GM13977 (cell line): ENCODE measurements at places on chromosomes 16 and 17.
A peak's percentile ranks its signal among the peaks of the same experiment; 100 is the strongest.

DNA sequence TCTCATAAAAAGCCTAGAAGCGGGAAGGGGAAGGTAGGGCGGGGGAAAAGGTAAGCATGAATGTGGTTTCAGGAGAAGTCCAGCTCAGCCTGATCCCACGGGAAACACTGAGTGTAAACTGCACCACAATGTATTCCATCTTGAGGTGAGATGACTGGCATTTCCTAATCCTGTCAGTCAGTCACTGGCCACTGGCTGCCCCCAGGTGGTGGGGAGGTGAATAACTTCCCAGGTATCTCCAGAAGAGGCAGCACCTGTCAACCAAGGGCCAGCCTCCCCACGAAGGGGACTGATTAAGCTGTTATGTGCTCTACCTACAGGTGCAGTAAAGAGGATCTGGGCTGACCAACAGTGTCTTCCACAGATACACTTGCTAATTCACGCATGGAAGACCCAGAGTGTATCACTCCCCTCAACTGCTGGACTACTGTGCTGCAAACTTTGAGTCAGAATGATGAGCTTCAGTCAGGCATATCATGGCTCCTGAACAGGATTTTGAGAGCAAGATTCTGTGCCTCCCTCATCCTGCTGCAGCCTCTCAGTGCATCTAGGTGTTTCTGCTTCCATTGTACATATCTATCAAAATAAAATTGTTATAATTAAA lies 108.5 kb upstream of the CCL2 start:
- DNase-seq, result peak; percentile 59

GRCh38 chr17:12254460-12254859 lies 233.8 kb downstream of the MAP2K4 start:
- no peak for DNase-seq

DNA sequence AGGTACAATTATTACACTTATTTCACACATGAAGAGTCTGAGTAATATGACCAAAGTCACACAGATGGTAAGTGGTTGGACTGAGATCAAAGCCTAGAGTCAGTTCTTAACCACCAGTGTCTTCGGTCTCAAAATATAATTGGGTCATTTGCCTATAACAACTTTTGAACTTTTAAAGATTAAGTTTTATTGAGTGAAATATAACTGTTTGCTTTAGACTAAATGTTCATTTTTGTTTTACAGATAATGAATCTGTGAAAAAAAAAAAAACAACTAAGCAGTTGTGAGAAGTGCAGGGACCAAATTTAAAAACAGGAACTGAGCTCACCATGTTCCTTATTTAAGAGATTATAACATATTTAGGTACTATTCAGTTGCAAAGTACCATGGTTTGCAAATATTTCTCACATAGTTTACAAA lies 150.1 kb downstream of the ITFG1 start:
- peak; percentile 11 for DNase-seq

DNA sequence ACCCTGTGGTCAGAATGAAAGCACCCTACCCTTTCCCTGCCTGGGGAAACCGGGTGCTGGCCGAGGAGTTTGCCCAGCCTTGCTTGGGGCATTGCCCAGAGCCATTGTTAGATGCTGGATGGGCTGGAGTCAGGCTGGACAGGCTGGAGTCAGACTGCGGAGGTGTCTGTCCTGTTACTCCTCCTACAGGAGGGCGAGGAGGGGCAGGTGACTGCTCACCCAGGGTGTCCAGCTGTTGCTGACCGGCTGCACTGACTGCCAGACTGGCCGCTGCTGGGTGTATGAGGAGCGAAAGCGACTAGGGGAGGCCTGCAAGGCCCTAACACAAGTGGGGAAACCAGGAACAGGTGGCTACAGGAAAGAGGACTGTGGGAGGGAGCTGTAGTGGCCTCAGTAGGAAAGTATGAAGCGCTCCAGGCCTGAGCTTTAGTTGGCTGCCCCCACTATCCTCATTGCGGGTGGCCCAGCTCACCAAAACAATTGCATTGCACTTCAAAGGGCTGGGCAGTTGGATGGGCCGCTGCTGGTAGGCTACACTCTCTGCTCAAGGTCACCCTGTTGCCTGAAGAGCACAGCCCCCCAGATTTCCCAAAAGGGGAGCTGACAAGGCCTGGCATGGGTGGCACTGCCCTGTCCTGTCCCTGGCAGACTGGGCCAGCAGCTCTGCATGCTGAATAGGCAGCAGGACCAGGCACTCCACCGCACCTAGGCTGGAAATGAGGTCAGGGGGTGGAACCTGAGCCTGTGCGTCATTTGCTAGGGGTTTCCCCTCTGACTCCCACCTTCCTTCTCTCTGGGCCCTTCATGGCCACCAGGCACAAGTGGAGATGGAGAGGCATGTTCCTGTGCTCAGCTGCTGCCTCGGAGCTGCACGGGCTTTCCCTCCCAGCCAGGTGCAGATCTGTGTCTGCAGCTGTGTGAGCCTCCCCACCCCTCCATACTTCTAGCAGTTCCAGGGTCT lies 18.4 kb downstream of the LDHD start:
- DNase-seq, result peak; percentile 71

DNA sequence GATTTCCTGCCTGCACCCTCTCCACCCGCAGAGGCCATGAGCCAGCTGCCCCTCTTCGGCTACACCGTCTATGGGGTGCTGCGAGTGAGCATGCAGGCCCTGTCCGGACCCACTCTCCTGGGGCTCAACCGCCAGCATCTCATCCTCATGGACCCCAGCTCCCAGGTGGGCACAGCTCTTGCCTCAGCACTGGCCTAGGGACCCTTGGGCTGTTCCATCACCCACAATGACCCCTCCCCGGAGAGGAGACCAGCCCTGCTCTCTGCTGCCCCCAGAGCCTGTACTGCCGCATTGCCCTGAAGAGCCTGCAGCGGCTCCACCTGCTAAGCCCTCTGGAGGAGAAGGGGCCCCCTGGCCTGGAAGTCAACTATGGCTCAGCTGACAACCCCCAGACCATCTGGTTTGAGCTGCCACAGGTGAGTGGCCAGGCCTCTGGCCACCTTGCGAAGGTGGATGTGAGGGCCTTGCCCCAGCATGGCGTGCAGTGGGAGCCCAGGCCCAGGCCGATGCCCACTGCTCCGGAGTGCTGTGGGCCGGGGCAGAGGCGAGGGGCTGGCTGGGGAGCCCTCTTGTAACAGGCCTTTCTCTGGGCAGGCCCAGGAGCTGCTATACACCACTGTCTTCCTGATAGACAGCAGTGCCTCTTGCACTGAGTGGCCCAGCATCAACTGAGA lies 7.3 kb upstream of the SMIM5 start:
- peak; percentile 78 for DNase-seq

DNA sequence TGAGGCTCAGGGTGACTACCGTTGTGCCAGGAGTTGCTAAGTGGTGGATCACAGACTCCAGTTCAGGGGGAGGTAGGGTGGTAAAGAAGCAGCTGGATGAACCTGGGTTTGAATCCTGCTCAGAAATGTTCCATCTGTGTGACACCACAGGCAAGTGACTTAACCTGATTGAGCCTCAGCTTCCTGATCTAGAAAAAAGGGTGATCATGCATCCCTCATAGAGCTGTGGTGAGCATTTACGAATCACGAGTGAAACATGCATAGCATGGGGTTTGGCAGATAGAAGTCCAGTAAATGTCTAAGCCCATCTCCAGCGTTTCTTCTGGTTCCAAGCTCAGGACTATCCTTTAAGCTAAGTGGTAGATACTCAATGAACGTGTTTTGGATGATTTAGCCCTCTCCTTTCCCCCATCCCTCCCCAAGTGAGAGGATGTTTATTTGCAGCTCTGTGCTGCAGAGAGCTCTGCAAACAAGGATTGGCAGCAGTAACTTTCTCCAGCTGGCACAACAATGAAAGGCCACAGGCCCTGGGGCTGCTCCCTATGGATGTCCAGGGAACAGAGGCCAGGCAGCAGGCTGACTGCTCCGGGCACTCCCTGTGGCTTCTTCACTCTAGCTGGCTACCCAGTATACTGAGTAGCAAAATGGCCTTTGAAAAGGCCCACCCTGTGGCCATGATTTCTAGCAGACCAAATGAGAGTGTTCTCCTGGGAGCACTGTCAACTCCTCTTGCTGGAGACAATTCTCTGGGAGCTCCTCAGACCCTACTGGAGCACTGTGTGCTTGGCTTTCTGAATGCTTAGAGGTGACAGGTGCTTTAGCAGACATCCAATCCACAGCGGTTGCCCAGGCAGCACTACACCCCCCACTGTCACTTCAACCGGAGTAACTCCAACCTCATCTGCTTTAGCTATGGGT lies 21.3 kb downstream of the CA4 start:
- DNase-seq, result no peak

DNA sequence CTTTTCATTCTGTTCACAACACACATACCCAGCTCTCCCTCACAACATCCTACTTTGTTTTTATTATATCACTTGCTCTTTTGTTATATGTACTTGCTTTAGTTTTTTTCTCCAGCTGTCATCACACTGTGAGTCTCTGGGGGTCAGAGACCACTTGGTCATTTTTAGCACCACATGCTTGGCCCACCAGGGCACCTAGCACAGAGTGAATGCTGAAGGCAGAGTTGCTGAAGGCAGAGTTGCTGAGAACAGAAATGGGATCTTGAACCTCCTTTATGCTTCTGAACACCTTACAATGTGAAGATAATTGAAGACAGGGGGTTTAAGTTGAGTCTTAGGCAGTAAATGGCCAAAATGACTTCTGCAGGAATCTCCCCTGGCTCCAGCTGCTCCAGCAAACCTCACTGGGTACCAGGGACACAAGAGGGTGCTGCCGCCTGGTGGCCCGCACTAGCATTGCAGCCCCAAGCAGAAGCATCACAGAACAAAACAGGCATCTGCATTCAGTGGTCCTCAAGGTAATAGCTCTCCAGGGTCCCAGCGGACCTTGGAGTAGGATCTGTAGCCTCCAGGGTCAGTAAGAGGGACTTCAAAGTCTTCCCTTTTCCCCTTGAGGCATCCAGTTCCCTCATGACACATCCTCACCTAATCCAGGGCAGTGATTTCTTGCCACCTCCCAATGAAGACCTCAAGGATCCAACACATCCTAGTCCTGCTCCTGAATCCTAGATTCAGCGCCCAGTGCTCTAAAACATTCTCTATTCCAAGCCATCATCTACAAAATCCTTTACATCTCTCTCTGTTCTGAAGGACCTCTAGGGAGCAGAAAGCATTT lies 1972.6 kb downstream of the TP53TG3F start:
- no peak for DNase-seq

DNA sequence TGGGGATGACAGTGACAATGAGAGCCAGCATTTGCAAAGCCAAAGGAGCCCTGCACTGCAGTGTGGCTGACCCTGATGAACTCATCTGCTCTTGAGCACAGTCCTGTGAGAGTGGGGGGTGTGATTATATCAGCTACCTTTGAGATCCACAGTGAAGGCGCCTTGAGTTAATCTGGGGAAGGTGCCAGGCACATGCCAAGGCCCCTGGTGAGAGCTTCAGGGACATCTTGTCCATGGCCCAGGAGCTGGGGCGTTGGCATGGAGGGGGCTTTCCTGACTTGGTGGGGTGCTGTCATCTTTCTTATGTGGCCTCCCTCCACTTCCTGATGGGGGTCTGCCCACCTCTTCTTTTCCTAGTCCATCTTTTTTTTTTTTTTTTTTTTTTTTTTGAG lies 86.5 kb downstream of the SNX29 start:
- no peak for DNase-seq

- peak; percentile 28 for DNase-seq
These were observed 7.7 kb downstream of the HAPSTR1 start for GRCh38 chr16:9099131-9099625.

DNA sequence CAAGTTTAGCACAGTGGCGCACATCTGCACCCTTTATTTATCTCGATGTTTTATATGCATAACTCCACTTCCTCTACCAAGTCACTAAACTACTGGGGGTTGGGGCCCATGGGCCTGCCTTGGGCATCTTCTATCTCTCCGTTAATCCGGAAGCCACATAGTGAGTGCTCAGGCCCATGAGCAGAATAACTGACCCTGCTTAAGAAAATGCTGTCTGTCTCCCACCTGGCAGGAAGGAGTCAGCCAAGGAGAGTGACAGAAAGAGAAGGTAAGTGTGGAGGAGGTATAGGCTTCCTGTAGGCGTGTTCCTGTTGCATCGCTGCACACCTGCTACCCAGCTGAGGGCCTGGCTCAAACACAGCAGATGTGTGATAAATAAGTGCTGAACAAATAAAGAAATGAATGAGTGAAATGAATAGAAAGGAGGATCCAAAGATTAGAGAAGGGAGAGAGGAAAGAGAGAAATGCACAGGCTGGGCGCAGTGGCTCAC lies 320.1 kb downstream of the SLC39A11 start:
- DNase-seq, result no peak

DNA sequence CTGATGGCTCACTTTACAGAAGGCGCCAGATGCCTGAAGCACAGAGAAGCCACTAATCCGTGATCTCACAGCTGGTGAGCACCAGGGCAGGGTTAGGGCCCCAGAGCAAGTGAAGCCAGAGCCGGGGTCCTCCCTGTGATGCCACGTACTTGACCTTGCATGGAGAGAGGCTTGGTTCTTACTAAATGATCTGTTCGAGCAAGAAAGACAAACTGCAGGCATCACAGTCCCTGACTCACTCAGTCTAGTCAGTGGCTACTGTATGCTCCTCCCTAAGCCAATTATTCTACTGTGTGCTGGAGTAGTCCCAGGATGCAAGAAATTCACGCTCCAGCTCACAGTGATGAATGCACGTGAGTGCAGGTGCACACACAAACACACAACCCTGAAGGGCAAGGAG lies 55.4 kb downstream of the SDK2 start:
- no peak for DNase-seq

- no peak for DNase-seq
These were observed 650.6 kb upstream of the SALL1 start for GRCh38 chr16:51801635-51802034.

GRCh38 chr17:55784666-55785065 lies 33.8 kb downstream of the PCTP start:
- no peak for DNase-seq

DNA sequence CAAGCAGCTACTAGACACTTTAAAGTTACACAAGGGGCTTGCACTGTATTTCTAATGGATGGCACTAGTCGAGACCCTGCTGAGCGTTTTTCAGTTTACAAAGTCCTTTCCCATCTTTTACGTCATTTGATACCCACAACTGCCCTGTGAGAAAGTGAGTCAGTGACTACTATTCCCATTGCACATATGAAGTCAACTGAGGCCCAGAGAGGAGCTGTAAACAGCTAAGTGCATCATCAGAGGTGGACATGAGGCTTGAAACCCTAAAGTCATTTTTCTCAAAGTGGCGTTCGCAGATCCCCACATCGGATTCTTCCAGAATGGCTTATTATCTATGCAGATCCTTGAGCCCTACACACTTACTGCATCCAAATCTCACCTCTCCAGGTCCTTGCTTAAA lies 50.6 kb downstream of the TEKT5 start:
- no peak for DNase-seq

DNA sequence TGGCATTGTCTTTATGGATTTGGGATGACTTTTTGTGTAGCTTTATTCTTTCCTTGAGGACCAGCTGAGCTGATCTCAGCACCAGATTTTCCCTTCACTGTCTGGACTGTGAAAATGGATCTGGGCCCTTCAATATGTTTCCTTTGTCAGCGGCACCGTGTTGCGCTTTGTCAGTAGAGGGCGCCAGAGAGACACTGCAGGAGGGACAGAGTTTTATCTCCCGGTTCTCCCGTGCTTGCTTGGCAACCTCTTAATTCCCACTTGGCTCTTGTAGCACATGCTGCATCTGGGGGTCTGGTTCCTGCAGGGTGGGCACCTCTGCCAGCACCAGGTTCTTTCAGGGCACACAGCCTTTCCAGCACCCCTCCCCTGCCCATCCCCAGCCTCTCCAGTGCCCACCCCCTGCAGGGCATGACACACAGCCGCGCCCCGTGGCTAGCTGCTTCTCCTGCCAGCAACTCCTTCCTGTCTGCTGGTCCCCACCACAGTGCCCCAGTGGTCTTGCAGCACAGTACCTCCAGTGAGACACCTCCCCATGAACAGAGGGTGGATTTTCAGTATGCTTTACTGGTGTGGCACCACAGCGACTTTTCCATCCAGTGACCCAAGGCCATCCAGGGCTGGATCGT lies 19.6 kb downstream of the OR1D5 start:
- DNase-seq, result no peak

- peak; percentile 67 for DNase-seq
These were observed 973 bp downstream of the SLC7A6 start for GRCh38 chr16:68265078-68265920.
